Activated CD4-positive, alpha-beta T cell treated with anti-CD3 and anti-CD28 coated beads for 1 hour (primary cell): ENCODE measurements at places on chromosomes 12 and 14.

- DNase-seq, result no peak
Observed at GRCh38 chr12:128519426-128519825, 252.5 kb downstream of the TMEM132C start.

DNA sequence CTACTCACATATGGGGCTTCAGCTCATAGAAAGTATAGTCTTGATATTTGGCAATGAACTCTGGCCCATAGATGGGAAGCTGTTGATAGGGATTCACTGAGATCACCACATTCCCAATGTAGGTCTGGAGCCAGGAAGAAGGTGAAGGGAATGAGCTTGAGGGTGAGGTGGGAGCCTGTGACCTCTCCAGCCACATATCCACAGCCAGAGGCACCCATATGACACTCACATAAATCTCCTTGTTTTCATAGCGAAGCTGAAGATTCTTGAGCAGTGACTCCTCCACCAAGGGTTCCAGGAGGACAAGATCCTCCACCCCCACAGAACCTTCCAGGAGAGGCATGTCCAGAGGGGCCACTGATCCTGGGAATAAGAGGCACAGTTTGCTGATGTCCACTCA, 1.9 kb downstream of the MYO1A start:
- DNase-seq, result no peak

- no peak for DNase-seq
Observed at GRCh38 chr12:88401155-88401554, 179.1 kb downstream of the KITLG start.

DNA sequence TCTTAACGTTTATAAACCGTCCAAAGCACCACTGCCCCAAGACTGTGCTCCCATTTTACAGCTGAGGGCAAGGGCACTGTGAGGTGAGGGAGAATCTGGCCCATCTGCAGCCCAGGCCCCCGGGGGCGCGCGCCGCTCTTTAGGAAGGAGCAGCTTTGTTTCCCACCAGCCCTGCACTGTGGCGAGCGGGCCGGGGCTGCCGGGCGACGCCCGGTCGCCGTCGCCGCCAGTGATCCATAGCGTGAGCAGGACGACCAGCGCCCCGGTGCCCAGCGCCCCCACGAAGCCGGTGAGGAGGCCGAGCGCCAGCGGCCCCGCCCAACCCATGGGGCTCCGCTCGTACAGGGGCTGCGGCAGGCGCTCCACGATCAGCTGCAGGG, 34.6 kb downstream of the FIGNL2 start:
- no peak for DNase-seq

- DNase-seq, result no peak
Observed at GRCh38 chr12:47120736-47121135, 41.0 kb upstream of the AMIGO2 start.

DNA sequence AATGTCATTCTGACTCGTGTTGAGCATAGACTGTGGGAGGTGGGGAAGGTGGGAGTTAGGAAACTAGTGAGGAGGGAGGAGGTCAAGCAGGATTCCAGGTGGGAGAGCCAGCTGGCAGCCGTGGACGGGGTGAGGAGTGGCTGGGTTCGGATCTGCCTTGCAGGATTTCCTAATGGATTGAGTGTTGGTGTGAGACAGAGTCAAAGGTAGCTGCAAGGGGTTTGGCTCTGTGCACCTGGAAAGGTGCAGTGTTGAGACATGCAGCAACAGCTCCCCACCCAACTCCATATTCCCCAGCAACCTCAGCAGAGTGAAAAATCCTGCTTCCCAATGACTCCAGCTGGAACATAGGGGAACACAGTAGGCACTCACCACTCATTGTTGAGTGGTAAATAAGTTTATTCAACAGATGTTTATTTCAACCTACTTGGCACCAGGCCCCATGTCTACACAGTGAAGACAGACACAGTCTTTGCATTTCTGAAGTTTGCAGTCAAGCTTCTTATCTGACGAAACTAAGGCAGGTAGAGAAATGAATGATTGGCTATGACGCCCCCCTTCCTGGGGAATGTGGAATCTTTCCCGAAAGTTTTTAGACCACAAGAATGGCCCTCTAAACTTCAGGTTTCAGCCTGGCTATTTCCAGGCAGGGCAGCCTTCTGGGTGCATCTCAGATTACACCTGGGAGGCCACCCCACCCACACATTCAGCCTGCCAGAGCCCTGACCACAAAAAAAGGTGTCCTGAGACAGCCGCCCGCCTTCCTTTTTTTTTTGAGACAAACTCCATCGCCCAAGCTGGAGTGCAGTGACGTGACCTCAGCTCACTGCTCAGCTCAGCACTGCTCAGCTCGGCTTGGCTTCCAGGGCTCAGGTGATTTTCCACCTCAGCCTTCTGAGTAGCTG, 37.9 kb upstream of the PLEKHG6 start:
- no peak for DNase-seq

- no peak for DNase-seq
Observed at GRCh38 chr12:79873201-79873600, 61.7 kb downstream of the PPP1R12A start.

DNA sequence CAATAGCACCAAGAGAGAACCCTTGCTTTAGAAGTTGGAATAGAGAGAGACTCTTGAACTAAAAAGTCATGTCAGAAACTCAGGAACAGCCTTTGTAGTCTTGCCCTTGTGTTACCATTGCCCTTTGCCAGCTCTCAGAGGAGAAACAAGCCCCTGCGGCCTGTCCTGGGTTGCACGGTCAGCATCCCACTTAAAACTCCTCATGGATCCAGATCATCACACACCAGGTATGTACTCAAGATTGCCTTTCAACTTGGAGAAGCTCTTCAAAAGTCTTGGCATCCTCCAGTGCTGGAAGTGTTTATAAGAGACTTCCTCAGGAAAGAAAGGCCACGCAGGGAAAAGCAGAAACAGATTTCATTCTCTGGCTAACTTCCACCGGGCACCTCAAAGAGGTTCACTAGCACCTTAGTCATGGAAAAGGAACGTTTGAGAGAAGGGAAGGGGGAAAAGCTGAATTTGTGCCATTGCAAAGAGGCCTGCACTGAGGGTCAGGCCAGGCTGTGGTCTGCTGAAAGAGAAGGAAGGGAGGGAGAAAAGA, 594.2 kb downstream of the MED13L start:
- no peak for DNase-seq

- no peak for DNase-seq
Observed at GRCh38 chr12:28066879-28067278, 94.3 kb upstream of the PTHLH start.

DNA sequence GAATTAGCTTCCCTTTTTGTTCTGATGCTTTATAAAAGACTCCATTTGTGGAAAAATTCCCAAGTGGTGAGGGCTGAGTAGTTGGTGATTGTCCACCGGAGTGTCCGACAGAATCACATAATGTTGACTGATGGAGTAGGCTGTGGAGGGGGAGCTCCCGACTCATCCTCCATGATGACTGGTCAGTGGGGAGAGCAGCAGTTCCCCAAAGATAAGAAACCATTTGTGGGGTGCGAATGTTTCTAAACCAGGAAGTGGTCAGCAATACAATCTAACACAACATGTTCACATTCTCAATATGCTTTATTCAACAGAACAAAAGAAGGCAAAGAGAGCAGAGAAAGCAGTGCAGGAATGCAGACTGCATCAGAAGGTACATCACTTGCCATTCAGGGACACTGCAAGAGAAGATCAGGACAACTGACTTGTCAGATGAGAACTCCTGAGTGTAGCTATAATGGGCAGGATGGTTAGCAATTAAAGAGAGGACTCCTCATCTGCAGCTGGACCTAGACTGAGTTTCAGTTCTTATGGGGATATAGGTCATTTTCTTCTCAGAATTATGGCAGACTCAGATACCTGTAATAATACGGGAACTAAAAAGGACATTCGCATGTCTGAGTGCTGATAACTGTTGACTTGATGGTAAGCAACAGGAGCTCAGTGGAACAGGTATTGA, 5.4 kb downstream of the KRT6B start:
- no peak for DNase-seq

DNA sequence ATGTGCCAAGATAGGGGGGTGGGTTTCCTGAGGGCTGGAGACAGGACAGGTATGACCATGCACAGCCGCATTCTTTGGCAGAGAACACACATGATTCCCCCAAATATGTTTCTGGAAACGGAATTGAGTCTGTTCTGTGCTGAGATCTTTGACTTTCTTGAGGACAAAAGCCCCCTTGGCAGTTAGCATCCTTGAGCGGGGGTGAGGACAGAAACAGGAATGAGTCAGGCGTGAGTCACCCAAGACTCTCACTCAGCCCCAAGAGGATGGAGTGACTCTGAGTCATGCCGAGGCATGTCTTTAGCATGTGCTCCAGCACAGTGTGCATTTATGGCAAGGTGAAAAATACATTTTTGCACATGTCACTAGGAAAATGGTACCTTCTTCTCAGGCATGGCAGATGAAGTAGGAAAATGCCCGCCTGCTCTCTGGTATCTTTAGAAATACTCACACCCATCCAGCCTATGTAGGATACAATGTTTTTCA, 52.1 kb downstream of the DAD1 start:
- peak; percentile 76 for DNase-seq

DNA sequence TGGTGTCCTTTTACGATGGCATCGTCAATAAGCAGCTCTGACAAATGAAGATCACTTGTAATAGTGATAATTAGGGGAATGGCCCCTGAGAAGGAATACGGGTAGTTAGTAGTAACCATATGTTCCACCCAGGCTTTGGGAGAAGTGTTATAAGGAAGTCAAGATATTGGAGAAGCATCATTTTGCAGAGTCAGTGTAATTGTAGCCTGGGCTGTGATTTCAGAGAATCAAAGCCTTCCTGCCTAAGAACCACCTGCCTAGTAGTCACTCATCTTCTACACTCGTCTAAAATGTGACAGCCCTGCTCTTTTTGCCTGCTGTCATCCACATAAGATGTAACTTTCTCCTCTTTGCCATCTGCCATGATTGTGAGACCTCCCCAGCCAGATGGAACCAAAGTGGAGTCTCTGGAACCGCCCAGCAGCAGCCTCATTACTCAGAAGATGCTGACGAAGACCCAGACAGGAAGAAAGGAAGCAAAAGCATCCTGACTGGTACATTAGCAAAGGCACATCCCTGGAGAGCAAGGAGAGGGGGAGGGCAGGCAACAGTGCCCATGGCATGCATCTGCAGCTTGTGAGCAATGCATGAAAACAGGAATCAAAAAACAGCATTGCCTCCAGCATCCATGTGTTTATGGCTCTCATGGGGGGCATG, 12.6 kb upstream of the EDDM3A start:
- no peak for DNase-seq

- no peak for DNase-seq
Observed at GRCh38 chr14:35682802-35683201, 126.3 kb downstream of the RALGAPA1 start.

DNA sequence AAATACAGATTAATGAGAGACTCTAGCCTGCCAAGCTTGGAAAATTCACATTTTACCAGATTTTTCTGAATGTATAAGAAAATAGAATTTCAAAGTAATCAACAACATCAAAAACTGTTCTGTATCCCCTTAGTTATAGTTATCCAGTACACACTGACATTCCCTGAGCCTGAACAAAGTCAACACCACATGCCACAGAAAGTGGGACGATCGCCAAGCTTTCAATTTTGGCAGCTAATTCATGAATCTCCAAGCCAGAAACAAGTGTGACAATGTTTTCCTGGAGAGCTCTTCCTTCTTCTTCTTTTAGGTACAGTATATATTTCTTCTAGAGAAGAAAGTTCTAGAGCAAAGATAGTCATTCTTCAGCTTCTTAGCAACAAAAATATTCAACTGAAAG, 290.2 kb downstream of the PRKD1 start:
- no peak for DNase-seq

GRCh38 chr12:1594006-1594260, 448 bp downstream of the FBXL14 start:
- no peak for DNase-seq

GRCh38 chr14:68937471-68938270, 41.4 kb downstream of the ACTN1 start:
- DNase-seq, result no peak

DNA sequence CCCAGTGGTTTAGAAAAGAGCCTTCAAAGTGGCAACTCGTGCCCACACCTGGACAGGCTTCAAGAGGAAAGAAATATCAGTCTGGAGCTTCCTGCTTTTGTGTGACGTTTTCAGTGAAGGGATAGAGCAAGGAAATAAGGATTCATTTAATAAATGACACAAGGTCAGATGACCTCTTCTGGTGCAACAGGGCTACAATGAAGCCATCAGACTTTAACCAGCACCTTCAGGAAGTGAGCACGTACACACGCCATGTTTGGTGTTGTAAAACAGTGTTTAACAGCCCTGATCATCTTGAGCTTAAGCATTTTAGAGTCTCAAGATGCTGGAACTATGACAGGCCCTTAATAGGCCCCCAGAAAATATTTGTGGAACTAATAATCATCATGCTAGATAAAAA, 59.1 kb downstream of the CCDC60 start:
- no peak for DNase-seq

DNA sequence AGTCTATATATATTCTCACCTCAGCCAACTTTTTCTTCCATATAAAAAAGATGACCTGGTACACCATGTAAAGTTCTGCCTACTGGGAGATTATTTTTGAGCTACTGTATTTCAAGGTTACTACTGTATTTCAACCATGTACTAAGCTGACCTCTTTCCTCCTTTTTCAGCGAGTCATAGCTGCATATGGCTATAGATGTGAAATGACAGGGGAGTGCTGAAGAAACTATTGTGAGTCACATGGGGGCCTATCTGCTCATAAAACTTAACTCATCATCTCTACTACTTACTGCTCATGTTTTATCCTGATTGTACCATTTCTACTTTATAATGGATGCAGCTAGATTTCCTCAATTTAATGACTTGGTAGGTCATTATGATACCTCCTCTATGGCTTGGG, 571.4 kb upstream of the ATP2B1 start:
- DNase-seq, result no peak

DNA sequence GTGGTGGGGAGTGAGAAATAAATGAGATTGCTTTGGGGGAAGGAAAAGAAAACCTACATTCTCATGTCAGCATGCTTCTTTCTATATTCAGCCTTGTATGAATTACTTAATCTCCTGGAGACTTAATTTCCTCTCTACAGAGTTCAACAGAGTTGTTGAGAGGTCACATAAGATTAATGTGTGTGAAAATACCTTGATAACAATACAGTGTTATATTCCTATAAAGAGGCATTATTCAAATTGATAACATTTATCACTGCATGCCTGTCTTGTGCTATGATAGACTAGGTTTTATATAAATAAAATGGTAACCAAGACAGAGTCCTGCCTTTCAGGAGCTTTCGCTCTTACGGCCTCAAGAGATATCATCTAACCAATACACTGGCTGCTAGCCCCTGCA, 9.6 kb downstream of the FLRT2 start:
- DNase-seq, result no peak

- peak; percentile 22 for DNase-seq
Observed at GRCh38 chr14:105419195-105420091, at the start of gene MTA1. Gene MTA1 (plus strand): TSS chr14:105419827. CDS start chr14:105420036, 209 bp downstream.

DNA sequence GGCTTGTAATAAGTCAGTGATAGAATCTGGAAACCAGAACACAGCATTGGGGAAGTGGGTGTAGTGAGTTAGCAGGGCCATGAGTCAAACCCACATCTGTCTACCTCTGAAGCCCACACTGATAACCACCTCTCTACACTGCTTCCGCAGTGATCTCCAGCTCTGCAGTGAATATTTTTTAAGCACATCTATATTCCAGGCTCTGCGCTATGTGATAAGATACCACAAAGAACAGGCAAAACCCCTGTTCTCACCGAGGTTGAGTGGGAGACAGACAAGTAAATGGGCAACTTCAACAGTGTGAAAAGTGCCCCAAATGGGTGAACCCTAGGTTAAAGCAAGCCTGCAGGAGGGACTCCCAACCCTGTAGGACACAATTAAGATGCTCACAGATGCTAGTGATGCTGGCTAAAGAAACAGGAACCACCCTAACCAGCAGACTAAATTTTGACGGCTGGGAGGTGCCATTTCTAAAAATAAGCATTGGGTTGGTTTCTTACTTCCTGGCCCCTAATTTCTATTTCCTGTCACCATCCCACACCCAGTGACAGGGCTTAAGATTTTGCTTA, 375.0 kb downstream of the DPF3 start:
- no peak for DNase-seq
